GM23248 (cell line): ENCODE measurements at places on chromosomes 11 and 22. TPM values are rescaled to one million over a fixed set of nuclear protein-coding genes. Genes with fewer than 3 reads are reported as not detected.
A peak's percentile ranks its signal among the peaks of the same experiment; 100 is the strongest.

The SLC17A6 gene
- total RNA-seq, result not detected in 2 replicates

The INSC gene
- total RNA-seq, result 0.89 and 1.2 TPM in 2 replicates

The WNT7B gene
- total RNA-seq, result 0.25 TPM in 1 of 2 replicates, not detected in the other

The ZNF202 gene
- total RNA-seq, result 5.5 and 26.4 TPM in 2 replicates

- no peak for DNase-seq
These were observed 62.7 kb downstream of the LIF start for GRCh38 chr22:30183861-30184278.

GRCh38 chr11:31903225-31904074, 92.3 kb upstream of the PAX6 start:
- DNase-seq, result no peak

GRCh38 chr22:49132009-49132408, 695.7 kb downstream of the BRD1 start:
- no peak for DNase-seq

DNA sequence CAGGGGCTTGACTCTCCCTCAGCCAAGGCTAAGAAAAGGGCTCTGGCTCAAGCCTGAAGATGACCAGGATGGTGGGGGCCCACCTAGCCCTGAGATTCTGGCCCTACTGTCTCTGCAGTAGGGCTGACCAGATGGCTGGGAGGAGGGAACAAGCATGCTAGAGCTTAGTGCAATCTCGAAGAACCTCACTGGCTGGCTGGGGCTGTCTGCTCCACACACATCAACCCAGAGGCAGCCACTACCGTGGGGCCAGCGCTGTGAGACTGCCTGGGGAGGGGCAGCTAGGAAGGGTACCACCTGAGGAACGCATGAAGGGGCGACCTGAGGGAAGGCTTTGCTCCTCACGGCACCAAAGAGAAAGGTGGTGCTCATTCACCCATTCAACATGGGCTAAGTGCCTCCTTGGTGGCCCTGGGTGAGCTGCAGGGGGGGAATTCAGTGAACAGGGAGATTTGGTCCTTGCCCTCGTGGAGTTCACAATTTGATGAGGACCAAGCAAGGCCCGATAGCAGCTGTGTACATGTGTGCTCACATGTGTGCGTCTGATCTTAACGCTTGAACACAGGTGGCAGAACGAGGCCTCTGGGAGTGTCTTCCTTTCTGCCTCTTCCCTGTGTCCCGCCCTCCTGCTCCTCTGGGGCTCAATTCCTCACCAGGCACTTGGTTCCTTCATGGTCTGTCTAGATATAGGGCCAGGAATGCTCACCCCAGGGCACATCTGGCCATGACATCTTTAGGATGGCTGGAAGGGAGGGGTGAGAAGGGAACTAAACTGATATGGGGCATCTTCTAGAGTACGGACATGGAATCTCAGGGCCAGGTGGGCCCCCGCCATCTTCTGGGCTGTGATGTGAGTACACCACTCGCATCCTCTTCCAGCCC, 102.3 kb upstream of the PITPNB start:
- DNase-seq, result no peak

GRCh38 chr22:48494968-48495750, 1332.5 kb downstream of the BRD1 start:
- DNase-seq, result no peak

- DNase-seq, result no peak
These were observed 157.5 kb downstream of the WNT11 start for GRCh38 chr11:76048763-76049162.

DNA sequence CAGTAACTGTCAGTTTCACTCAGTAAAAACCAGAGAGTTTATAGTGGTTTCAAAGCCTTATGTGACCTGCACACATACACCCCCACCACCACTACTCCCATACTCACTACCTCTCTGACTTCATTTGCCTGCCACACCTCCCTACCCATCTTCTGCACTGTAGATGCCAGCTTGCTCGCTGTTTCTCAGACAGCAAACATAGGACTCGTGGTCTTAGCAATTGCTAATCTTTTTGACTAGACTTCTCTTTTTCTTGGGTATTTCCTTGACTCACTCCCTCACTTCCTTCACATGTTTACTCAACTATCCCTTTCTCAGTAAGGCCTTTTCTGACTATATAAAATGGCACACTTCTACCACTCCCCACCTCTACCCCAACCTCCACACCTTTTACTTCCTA, 27.8 kb downstream of the CEP295 start:
- no peak for DNase-seq

GRCh38 chr22:32048069-32048468, 5.0 kb downstream of the SLC5A1 start:
- no peak for DNase-seq

DNA sequence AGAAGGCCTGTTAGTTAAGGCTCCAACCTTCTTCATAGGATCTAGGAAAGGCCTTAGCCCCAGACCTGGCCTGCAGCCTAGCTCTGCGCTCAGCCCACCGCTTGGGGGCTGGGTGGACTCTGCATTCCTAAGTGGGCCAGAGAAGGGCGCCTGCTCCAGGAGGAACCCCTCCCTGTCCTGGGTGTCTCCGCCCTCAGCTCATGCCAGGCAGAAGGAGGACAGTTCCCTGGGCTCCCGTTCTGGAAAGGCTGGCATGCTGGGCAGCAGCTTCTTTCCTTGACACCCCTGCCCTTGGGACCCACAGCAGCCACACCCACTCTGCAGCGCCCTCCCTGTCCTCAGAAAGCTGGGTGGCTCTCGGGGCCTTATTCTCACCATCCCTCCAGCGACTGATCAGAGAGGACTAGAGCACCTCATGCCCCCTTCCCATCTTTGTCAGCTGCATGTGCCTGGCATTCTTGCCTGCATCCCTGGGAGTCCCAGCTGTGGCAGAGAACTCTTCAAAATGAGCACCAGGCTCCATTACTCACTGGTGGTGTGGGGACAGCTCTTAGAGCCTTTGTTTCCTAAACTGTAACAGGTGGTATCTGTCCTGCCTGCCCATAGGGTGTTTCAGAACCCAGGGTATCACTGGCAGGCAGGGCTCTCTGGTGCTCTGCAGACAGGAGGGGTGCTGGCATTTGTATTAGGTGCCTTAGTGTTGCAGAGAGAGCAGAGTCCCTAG, 20.3 kb upstream of the MYRF start:
- peak; percentile 17 for DNase-seq

DNA sequence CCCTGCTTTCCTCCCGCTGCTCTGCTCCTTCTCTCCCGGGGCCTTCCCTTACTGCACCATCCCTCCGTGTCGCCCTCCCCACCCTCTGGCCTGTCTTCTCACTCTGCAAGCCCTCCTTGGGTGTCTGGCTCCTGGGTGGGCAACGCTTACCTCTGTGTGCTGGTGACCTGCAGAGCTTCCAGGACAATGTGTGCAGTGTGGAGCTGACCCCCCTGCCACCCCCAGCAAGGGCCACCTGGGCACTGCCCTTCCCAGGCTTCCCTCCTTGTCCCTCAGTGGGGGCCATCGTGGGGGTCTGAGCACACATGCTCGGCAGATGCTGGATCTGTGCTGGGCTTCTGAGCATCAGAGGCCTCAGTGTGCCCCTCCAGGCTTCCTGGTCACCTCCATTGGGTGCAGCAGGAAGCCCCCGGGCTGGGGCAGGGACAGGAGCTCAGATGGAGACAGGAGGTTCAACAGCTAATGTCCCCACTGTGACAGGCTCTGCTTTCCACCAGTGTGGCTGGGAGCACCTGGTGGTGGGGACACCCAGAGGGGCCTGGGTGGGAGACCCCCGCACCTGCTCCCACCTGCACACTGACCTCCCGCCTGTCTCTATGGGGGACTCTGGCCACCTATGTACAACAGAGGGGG, 7.8 kb upstream of the BRSK2 start:
- DNase-seq, result no peak

DNA sequence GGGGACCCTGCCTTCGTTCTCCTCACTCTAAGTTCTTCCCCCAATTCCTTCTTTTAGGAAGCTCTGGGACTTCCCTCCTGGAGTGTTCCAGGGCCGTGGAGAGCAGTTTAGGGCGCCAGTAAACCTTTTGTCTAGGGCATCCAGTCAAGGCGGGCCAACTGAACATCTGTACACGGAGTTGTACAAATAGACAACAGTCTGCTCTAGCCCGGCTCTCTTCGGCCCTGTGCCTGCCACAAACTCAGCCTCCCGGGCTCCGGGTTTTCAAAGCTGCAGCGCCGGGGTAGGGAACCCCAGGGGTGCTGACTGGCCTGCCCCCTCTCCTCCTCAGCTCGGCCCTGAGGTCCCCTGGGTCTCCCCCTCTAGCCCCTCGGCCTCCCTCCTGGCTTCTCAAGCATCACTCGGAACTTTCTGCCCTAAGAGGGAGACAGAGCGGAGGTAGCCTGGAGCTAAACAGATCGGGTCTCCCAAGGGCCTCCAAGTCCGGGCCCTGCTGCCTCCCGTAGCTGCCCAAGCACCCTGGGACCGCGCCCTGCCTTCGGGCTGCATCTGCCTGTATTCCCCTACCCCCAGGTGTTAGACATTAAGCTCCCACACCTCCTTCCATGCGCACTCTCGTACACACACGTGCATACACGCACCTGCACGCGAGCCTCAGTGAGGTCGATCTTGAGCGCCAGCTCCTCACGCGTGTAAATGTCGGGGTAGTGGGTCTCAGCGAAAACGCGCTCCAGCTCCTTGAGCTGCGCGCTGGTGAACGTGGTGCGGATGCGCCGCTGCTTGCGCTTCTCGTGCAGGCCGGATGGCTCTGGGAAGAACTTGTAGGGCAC, 3.3 kb downstream of the PHOX2A start:
- DNase-seq, result peak; percentile 38

DNA sequence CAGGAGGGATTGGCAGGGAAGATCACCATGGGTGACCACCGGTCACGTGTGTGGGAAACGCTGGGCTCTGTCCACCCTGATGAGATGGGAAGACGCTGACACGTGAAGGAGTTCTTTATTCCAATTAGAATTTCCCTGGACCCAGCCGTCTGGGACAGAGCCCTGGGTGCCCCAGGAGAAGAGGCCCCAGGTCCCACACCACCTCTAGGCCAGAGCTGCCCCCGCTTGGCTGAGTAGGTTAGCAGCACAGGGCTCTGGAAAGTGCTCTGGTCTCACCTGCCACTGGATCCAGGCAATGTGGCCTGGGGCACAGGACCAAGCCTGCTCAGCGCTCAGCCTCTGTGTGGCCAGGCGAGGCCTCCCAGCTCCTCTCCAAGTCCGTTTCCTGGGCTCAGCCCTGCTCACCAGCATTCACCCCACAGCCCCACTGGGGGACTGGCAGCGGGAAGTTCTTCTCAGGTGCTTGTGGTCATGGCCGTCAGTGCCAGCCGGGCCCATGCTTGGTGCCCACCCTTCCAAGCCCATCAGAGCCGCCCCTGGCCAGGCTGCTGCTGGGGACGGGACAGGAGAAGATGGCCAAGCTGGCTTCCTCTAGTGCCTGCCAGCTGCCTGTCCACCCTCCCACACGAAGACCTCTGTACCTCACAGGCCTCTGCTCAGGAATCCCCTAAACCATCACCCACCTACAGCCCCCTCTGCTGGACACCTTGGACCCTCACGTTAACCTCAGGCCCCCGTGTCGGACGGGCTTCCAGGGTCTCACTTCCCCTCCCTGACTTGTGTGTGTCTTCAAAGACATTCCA, 62.5 kb upstream of the FGF3 start:
- no peak for DNase-seq

- no peak for DNase-seq
These were observed 65.0 kb downstream of the MACROD1 start for GRCh38 chr11:64100782-64101353.

GRCh38 chr22:24289114-24289513, 18.5 kb downstream of the SPECC1L start:
- DNase-seq, result peak; percentile 90

DNA sequence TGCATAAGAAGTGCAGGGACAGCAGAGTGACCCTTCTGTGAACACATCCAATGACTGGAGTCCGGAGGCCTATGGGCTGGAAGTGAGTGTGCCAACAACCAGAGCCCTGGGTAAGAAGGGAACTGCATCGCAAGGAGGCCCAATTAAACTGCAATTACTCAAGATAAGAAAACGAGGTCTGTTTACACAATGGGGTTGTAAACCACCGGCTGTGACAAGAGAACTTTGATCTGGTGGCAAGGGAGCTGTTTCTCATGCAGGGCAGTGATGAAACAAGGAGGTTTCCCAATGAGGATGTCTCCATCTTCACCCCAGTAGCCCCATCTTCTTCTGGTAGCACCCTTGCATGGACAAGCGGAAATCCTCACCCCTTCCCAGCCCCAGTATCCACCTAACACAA, 21.5 kb downstream of the ETS1 start:
- DNase-seq, result no peak

GRCh38 chr22:18968011-18968749, 32.1 kb upstream of the PRODH start:
- peak; percentile 51 for DNase-seq

GRCh38 chr11:11486002-11486401, 133.0 kb upstream of the CSNK2A3 start:
- DNase-seq, result no peak

DNA sequence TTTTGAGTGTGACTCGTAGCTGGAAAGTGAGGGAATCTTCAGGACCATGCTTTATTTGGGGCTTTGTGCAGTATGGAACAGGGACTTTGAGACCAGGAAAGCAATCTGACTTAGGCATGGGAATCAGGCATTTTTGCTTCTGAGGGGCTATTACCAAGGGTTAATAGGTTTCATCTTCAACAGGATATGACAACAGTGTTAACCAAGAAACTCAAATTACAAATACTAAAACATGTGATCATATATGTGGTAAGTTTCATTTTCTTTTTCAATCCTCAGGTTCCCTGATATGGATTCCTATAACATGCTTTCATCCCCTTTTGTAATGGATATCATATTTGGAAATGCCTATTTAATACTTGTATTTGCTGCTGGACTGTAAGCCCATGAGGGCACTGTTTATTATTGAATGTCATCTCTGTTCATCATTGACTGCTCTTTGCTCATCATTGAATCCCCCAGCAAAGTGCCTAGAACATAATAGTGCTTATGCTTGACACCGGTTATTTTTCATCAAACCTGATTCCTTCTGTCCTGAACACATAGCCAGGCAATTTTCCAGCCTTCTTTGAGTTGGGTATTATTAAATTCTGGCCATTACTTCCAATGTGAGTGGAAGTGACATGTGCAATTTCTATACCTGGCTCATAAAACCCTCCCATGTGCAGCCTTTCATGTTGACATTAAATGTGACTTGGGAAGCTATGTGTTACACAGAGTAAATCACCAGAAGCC, 11.0 kb downstream of the OR51E1 start:
- DNase-seq, result no peak
